Inflammatory macrophage (primary cell): ENCODE measurements at places on chromosomes 13 and 19.

DNA sequence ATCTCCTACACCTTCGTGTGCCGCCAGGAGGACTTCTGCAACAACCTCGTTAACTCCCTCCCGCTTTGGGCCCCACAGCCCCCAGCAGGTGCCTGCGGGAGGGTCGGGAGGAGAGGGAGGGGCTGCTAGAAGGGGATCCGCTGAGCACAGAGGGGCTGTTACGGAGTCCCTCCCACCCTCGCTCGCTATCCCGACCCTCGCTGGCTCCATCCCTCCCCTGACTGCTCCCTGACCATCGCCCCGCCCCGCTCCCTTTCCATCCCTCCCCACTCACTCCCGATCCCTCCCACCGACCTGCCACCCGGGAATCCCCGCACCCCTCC lies 780 bp downstream of the CD177 start:
- no peak for DNase-seq

DNA sequence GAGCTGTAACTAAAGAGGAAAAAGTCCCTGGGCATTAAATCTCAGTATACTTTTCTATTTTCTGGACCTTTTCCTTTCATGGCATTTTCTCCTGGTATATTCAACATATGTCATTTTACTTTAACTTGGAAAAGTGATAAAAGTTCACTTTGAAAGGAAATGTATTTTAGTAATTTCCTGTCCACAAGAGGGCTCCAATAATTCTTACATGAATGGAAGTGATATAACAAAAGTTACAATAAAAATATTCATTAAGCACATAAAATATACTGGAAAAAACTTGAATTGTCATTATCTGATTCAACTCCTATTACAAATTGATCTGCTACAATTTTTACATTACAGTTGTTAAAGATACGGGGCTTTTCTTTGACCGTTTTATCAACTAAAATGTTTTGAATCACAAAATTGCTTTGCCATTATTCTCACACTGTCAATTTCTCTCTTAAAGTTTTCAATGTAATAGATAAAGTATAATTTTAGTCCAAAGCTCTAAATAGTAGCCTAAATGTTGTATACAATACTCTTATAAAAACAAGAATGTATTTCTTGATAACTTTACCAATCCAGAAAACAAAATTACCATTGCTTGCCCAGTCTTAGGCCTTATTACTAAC lies 4.9 kb downstream of the UBL3 start:
- DNase-seq, result peak; percentile 17

DNA sequence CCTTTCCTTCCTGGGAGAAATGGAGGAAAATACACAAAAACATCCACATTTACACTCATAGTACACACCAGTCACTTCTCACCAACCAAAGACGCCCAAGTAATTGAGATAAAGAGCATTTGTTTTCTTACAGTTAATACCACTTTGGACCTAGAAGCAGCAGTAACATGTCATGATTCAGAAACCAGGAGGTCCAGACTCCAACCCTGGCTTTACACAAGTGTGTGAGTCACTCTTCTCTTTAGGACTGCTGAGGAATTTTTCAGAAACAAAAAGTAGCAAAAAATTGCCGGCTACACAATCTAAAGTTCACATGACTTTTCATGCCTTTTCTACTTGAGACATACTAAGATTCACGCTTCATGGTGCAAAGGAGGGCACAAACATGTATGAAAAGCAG lies 42.1 kb downstream of the TUBGCP3 start:
- no peak for DNase-seq

DNA sequence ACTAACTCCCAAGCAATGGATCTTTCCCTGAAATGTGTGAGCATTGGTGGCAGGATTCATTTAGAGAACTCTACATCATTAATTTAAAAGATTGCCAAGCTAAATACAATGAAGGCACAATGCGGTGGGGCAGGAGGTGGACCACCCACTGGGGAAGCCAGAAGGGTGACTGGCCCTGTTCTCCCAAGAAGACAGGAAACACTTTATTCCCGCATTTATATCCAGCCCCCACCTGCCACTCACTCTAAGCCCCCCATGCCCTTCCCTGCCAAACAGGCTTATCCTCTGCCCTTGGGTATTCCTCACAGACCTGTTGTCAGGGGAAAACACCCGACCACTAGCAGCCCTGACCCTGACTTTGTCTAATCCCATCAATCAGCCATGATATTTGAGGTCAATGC lies 189.1 kb upstream of the UBL3 start:
- DNase-seq, result no peak

DNA sequence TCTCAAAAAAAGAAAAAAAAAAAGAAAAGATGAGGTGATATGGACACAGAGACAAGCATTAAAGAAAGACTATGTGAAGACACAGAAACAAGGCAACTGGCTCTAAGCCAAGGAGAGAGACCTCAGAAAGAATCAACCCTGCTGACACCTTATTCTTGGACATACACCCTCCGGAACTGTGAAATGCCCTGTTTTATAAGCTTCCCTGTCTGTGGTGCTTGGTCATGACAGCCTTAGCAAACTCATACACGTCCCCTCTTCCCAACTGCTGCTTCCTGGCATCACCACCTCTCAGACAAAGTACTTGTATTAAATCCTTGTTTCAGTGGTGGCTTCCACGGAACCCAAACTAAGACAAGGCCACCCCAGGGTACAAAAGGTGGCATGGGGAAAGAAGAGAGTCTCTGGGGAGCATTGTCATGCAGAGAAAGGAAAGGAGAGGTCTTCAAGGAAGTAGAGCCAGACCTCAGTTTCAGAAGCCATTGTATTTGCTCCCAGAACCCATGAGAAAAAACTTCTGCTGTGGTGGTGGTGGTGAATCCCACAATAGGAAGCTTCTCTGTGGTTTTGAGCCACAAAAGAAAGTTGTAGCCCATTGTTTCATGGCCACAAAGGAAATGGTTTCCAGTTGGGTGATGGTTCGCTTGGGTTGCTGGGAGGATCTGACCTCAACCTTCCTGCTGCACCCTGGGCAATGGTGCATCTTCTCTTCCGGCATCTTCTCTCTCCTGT lies 16.3 kb upstream of the TSPAN16 start:
- peak; percentile 51 for DNase-seq
